Coronary artery (tissue), 2 donors: ENCODE measurements at places on chromosomes 7 and 10.
A peak's percentile ranks its signal among the peaks of the same experiment; 100 is the strongest.

DNA sequence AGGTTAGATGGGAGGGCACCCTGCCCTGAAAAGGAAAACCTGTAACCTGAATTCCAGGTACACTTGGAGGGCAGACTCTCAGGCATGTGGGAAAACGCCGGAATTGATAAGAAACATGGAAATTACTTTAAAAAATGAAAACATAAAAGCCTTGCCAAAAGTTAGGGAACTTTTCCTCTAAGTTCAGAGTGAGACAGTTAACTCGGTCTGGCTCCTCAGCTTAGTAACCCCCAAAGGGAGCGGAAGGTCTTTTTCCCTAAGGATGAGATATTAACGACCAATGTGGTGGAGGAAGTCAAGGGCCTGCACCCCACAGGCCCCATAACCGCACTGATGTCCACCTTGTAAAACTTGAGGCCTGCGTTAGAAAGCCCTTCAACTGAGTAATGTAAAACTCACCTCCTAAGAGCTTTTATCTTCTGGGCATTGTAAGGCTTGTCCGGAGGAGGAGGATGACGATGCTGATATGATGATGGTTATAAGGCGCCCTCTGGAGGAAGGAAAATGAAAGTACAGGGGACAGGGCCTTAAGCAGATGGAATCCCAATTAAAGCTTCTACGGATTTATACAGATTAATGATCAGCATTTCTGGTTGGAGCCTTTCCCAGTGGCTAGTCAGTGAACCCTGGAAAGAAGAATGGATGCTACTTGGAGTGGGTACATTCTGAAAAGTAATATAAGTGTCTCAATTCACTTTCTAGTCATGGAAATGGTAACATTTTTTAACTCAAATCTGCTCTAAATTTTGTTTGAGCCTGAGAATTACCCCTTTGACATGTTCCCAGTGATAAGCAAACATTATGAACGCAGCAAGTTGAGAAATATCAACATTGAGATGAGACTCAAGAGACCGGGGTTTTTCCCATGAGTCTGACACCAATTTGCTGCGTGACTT is 694 bp downstream of the COL1A2 start:
- DNase-seq: no peak

DNA sequence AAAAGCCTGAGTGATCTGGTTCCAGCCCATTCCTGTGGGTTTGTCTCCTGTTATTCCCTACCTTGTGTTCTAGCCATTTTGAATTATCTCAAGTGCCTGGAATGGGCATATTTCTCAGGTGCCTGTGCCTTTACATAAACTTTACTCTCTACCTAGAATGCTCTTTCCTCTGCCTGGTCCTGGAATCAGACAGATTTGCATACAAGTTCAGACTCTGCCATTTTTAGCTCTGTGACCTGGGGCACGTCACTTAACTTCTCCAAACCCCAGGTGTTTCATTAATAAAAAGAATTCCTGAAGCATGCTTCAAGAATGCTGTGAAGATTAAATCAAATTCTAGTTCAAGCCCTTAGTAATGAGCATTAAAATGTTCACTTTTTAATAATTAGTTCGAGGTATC is 7.8 kb downstream of the DCLRE1A start:
- DNase-seq: no peak

DNA sequence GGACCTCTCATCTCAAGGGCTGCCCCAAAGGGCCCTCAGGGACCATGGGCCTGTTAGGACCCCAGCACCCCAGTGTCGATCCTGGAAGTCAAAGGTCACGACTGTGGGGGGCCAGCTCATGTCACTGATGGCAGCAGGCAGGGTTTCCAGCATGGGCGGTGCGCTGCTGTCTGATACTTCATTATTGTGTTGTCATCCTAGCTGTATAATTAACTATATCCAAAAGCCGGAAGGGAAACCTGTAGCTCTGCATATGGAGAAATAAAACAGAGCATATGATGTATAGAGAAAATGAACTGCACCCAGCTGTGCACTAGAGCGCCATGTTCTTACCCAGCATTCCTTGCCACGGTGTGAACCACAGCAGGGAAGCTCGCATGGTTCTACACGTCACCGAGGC is 196.3 kb downstream of the EBF3 start:
- DNase-seq: peak; percentile 41

- DNase-seq: no peak
Measured at GRCh38 chr10:86642021-86642420, 12.3 kb upstream of the OPN4 start.

- no peak for DNase-seq
Measured at GRCh38 chr7:137696988-137697387, 149.8 kb downstream of the DGKI start.

DNA sequence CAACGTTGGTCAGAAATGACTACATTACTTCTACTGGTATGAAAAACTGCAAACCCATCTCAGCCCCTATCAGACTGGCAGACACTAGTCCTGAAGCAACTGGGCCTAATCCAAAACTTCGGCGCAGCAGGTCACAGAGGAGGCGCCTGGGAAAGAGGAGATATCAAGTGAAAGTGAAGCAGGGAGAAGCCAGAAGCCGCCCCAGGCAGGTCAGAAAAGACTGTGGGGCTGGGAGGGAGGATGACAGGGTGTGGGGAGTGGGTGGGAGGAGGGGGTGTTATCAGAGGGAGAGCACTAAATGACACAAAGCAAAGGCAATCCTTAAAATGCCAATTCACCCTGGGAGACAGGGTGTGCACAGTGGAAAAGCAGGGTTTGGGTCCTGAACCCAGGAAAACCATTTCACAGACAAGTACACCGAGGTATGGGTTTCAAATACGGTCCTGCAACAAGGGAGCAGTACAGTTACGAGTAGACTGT is 731 bp downstream of the CHCHD3 start:
- DNase-seq: no peak

- no peak for DNase-seq
Measured at GRCh38 chr10:82208726-82209125, 333.7 kb downstream of the NRG3 start.
